RPMI8226 (cell line): ENCODE measurements at places on chromosomes 12 and 14.

GRCh38 chr12:82533341-82533740 lies 153.4 kb upstream of the TMTC2 start:
- no peak for DNase-seq

DNA sequence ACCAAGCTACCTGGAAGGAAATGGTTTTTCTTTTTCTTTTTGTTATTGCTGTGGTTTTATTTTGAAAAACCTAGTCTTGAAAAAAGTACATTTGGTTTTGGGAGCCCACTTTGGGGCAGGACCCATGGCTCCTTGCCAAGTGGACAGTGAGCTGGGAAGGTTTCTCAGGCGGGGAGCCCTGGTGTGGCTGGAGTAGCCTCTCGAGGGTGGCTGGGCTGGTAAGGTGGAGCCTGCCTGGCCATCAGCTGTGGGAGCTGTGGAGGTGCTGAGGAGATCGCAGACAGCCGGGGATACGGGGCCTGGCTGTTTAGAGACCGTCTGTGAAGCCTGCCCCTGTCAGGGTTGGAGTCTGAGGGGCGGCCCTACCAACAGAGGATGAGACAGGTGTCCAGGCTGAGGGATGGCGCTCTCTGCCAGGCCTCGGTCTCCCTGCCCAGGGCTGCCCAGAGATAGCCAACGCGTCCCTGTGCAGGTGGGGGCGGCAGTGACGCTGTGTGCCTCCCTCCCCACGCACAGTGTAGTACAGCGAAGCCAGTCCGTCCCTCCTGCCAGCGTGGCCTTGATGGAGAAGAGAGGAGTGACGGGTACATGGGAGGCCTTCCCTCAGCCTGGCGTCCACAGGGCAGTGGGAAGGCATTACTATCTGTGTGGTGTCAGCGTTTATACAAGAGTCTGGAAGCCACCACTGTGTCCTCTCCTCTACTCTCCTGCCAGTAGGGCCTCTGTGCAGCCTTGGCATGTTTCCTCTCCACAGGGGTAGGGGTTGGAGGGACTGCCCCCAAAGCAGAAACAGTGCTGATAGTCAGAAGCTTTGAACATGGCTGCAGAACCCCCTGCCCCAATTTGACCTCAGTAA lies 5.9 kb downstream of the RIN3 start:
- DNase-seq, result no peak

GRCh38 chr12:127054531-127054930 lies 1212.4 kb upstream of the TMEM132C start:
- DNase-seq, result no peak

DNA sequence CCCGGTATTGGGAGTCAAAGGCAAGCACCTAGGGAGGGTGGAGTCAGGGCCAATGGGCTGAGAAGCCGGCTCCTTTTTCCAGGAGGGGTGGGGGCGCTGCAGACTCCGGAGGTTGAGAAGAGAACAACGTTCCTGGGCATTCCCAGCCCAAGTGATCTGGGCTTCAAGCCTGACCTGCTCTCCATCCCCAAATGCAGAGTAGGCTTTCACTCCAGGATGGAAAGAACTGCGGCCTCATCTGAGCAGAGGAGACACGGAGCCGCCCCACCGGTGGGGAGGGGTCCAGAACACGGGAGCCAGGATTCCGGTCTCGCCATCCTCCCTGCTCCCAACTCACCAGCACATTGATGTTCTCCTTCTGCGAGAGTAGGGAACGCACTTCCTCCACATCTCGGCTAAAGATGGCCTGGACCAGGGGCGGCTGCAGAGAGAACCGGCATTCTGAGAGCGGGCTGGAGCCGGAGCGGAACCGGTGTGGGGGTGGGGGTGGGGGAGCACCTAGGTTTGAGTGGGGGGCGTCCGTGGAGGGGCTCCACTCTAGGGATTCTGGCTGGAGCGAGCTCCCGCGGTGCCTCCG lies 605 bp downstream of the ANKRD52 start:
- DNase-seq, result no peak

GRCh38 chr12:4819654-4820053 lies 90.1 kb upstream of the KCNA1 start:
- peak; percentile 50 for DNase-seq
